ENCODE measurements at places on chromosomes 11 and 22.

DNA sequence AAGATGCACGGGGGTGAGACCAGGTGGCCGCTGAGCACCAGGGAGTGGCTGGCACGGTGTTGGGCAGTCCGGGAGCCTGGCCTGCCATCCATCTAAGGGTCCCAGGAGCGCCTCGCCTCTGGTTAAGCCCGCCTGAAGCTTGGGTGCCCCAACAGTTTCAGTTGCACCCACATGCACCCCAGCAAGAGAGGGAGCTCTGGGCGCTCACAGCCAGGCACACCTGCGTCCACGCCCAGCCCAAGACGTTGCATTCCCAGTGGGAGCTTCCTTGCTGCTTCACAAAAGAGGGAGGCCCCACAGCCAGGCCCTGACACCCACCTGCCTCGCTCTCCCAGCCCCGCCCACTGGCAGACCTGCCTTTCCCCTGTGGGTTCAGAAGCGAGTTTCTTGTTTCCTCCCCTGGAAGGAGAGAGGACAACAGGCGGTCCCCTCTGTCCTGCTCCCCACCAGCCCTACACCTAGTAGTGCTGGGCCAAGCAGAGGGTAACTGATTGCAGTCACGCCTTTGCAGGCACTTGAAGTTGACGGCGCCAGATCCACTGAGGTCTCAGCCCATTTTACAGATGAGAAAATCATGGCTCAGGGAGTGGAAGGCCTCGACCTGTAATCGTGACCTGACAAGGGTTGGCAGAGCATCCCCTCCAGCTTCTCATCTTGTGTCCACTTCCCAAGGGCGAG lies 35.4 kb downstream of the OSBPL5 start:
- DNase-seq = no peak

GRCh38 chr11:12079726-12080556 lies 30.4 kb upstream of the MICAL2 start:
- no peak for DNase-seq

- DNase-seq = no peak
Observed at GRCh38 chr22:37986371-37986770, 2.0 kb upstream of the SOX10 start.

- no peak for DNase-seq
Observed at GRCh38 chr11:69703768-69704507, at the start of gene FGF19. FGF19 (minus strand) TSS chr11:69704022; CDS start chr11:69703876, 146 bp downstream.

GRCh38 chr11:86481399-86481798 lies 106.7 kb downstream of the CCDC81 start:
- no peak for DNase-seq

Data from stimulated activated naive CD8-positive, alpha-beta T cell treated with anti-CD3 and anti-CD28 coated beads, Interleukin-15, Interleukin-2, amounts not matched to agents 100 U/mL and 50 U/mL, for 24 hours (primary cell).